Caudate nucleus (tissue), 63 donors: ENCODE measurements at places on chromosomes 4 and X.

GRCh38 chr4:83282049-83282535 lies 2.5 kb downstream of the COQ2 start:
- DNase-seq, result no peak

- DNase-seq, result no peak
Observed at GRCh38 chr4:61462451-61463326, 262.6 kb downstream of the ADGRL3 start.

DNA sequence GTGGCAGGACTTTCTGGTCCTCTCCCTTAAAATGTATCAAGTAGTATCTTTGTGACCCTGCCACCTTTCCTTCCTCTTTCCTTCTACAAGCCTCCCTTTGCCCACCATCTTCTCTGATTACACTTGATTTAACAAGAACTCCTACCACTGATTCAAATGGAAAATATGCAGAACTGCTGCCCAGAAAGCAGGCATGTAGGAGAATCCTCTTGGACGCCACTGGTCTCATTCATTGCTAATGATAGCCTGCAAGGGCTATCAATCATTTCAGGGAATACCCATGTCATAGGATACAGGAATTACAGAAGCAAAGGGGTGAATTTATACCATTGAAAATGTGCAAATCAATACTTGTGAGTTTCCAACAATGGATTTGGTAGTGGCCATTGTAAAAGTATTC lies 294.6 kb upstream of the NRK start:
- no peak for DNase-seq

DNA sequence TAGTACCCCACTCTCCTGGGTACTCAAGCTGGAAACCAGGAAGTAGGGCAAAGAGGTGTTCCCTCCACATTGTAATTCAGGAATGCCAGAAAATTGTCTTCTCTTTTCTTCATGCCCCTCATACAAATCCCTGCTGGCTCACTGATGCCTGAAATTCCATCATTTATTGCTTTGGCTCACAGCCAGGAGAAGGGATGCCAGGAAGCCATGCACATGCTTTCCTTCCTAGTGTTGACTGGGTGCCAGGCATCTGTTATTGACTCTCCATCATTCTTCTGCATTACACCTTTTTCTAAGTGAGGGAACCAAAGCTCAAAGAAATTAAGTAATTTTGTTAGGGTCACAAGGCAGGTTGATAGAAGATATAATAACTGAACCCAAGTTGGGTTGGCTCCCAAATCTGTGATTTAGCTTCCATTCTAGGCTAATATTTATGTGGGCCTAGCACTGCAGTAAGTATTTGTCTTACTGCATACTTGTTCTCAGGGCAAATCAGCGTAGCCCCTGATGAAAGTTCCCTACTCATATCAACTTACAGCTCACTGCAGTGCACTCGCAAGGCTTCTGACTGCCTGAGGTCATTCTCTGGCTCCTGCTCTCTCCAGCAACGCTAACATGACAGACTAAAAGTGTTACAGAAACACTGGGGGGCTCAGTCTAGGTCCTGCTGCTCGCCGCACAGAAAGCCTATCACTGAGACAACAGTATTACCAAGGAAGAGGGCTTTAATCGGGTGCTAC lies 89.0 kb downstream of the TRAPPC11 start:
- DNase-seq, result no peak

DNA sequence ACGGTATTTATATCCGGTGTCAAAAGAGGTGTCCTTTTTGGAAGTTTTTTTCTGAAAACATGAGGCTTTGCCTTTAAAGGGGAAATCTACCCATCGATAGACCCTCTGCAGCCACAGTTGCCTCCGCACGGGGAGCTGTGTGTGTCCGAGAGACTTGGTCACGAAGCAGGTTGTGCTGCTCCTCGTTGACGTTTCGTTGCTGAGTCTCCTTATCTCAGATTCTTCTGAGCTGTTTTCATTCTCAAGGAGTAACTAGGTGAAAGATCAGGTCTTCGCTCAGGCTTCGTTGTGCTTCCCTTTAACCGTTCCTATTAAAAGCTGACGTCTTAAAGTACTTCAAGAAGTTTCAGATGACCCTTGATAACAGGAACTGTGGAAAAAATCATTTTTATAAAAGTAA lies 23.8 kb downstream of the TRMT44 start:
- DNase-seq, result no peak

- no peak for DNase-seq
Observed at GRCh38 chr4:147578051-147578476, 39.1 kb upstream of the TMEM184C start.

DNA sequence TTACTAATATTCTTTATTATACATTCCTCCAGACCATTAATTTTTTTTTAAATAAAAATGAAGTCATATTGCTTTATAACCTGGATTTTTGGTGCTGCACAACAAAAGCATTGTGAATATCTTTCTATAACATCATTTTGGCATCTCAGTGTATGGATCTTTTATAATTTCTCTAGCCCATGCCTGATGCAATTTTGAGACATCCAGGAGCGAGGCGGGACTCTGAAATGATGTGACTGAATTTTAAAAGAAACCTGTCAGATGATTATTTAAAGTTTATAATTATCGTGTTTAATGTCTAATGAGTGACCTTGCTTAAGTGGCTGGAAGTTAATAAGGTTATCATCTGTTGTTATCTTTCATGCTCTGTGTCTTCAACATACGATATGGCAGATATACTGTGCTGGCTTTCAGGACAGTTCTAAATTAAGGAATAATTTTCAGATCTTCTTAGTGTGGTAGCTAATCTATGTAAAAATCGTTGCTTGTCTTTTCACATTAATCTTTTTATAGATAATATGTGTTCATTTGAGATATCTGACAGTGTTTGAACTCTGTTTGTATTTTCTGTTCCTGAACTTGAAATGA lies 58.8 kb downstream of the KIT start:
- DNase-seq, result no peak

- DNase-seq, result no peak
Observed at GRCh38 chr4:86400216-86400615, 40.4 kb upstream of the MAPK10 start.

DNA sequence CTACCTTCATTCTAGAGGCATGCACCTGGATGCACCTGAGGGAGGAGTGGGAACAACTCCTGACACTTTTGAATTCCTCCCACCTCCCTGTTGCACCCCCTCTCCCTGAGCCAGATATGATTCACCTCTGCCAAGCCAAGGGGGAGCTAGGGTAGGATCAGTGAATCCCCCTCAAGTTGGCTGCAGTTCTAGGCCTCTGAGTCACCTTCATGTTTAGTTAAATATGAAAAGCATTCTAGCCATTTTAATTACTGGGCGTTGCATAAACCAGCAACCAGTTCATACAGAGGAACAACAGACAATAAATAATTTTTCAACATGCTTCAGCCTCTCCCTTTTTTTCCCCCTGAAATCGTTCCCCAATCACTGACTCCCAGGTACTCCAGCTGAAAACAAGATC lies 1440.2 kb downstream of the ADGRL3 start:
- DNase-seq, result no peak

GRCh38 chrX:150360331-150360730 lies 2.8 kb upstream of the MAMLD1 start:
- no peak for DNase-seq

DNA sequence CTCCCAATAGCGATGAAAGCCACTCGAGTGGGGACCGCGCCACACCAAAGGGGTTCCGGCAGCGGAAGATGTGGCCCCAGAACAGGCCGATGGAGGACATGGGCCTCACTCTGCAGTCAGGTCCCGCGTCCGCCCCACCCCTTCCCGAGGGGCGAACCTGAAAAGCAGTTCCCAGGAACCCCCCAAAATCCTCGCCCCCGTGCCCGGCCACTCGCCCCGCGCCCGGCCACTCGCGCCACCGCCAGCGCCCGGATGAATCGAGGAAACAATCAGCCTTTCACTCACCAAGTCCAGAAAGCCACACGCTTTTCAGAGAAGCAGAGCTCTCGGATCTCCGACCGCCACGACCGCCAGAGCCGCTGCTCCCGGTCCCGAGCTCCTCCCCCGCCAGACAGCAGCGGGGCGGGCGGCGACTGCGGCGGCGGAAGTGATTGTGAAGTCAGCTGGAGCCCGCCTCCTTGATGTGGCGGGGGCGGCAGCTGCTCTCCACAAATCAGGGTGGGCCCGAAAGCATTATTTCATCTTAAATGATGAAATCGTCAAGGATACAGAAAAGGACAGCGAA lies at the start of gene PJA1:
PJA1 (minus strand) TSS at position 367 of the 565 bp plus-strand sequence. CDS start 2,380 bp downstream, outside the sequence.
- DNase-seq, result peak; percentile 49

GRCh38 chrX:9906919-9907318 lies 60.2 kb upstream of the CLDN34 start:
- DNase-seq, result no peak

- no peak for DNase-seq
Observed at GRCh38 chr4:182533964-182534363, 290.8 kb downstream of the TENM3 start.

GRCh38 chrX:77668391-77669237 lies 117.4 kb downstream of the ATRX start:
- no peak for DNase-seq

- DNase-seq, result no peak
Observed at GRCh38 chrX:7179446-7179845, 31.5 kb upstream of the PUDP start.

DNA sequence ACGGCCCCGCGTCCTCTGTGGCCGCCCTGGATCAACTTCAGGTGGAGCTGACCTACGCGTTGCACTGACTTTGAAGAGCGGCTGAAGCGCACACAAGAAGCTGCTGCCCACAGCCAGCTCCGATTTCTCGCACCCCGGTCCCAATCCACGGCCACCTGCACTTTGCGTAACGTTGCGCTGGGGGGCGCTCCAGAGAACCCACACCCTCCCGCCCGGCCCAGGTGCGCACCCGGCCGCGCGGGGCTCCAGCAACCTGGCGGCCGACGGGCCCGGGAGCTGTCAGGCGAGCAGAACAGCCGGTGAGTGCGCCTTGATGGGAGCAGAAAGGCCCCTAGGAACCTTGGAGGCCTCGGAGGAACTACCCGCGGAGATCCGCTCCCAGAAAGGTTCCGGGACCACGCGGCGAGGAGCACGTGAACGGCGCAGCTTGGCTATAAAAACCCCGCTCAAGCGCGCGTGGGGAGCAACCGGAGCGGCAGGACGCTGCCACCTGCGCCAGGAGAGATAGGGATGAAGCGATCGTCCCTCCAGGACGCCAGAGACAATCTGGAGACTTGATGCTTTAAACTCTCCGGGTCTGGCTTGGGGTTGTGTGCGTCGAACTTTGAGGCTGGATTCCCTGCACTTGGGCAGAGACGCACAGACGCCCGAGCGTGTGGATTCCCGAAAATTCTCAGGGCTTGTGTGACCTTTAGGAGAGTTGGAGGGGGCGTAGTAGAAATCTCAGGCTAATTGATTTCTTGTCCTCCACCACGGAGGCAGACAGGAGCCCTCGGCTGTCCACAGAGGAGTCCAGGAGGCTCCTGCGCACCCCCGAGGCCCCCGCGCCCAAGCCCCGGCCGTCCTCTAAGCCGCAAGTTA lies 591 bp upstream of the NWD2 start:
- DNase-seq, result no peak

- DNase-seq, result no peak
Observed at GRCh38 chr4:2888886-2889285, 45.2 kb downstream of the ADD1 start.

DNA sequence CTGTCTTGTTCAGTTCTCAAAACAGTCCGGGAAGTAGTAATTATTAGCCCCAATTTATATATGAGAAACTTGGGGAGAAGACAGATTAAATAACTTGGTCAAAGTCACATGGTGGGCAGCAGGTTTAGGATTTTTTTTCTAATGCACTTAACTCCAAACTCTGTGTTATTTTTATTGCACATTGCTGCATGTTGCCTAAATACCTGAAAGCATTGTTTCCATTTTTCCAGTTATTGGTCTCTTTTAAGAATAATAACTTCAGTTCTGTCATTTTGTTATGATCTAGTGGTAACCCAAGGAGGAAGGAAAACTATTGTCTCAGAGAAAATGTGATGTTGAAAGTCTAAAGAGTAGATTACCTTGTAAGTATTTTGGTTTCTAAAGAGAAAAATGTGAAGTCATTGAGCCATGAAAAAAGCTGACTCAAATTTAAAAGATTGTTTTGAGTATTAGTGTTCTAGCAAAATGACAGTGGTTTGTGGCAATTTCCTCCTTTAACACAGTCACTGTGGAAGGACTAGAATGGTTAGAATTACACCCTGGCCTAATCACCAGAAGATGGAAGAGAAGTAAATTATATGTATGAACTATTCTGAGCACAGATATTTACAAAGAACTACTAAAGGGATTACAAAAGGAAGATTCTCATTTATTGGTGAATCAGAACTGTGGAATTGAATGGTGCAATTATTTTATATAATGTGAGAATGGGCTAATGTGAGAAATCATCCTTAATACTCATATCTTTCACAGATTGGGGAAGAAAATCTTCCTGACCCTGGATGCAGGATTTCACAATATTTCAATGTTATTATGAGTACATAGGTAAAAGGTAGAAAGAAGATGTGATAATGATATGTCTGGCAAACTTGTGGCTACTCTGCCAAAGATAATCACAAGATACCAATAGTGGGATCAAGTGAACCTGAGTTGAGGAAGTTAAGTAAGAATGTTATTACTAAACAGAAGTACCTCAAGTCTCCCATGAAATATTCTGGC lies 21.7 kb upstream of the CXCL8 start:
- DNase-seq, result no peak

- no peak for DNase-seq
Observed at GRCh38 chr4:111802191-111802590, 343.1 kb upstream of the FAM241A start.
